ENCODE measurements at places on chromosomes 3 and 15. TPM values are rescaled to one million over a fixed set of nuclear protein-coding genes. Genes with fewer than 3 reads are reported as not detected.

GRCh38 chr3:186386883-186387560, 25.0 kb upstream of the DGKG start:
- DNase-seq, result no peak

The TM6SF1 gene
- 1.2 TPM for polyA plus RNA-seq

DNA sequence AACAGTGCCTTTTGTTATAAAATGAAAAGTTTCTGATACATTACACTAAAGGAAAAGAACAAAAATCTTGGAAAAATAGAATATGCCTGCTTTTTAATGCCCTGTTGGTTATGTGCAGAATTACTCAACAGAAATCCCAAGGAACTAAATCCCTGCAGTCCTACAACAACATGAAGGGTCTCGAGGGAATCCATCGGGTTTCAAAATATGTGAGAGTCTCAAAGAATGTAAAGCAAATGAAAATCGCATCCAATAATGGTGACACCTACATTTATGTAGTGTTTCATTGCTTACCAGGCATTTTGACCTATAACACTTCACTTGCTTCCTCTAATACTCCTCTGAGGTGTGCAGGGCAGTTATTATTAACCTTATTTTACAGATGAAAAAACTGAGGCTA, 411.3 kb downstream of the FOXP1 start:
- no peak for DNase-seq

The CMTM8 gene
- 10.9 TPM for polyA plus RNA-seq

DNA sequence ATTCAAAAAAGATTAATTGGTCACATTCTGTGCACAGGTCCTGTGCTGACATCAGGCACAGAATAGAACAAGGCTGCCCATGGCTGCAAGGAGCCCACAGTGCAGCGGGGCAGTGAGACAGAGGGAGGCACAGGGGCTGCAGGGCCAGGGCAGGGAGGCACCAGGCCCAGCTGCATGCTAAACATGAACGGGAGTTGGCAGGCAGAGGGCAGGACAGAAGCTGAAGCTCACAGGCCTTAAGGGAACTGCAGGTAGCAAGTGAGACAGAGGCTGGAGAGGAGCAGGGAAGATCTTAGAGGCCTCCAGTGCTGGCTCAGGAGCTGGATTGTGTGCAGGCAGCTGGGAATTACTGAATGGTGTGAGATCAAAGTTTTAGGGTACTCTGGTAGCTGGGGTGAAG, 26.2 kb downstream of the IDH3A start:
- DNase-seq, result no peak

DNA sequence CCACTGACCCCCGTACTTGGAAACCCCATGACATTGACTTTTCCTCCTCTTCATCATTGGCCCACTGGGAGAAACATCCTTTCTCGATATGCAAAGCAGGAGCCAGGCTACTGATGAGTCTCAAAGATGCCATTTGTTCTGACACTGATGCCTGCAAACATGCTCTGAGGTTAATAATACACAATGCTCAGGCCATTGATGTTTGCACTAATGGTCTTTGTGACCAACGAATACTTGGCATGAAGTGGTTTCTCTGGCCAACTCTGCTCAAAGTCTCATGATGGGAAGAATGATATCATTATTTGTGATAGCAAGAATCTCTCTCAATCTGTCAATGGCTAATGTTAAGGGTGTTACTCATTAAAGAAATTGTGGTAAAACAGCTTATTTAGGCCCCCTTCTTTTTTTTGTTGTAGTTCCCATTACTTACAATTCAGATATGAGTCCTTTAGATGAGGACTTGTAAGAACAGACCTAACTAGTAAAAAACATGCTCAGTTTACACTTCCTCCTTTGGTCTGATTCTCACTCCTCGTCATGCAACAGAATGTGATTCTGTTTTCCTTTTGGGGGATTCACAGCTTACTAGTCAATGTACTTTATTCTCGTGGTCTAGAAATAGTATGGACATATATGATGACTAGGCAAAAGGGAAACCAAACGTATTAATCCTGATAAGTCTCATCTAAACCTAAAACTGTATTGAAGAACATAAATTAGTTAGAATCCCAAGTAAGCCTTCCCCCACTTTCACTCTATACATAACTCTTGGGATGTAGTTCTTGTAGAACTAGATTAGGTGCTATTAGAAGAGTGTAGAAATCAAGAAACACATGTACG, 488.8 kb upstream of the DPPA4 start:
- DNase-seq, result no peak

- no peak for DNase-seq
Measured at GRCh38 chr3:67346081-67346480, 308.3 kb downstream of the SUCLG2 start.

- DNase-seq, result no peak
Measured at GRCh38 chr15:69648775-69649735, 196.4 kb downstream of the RPLP1 start.

- no peak for DNase-seq
Measured at GRCh38 chr3:187291001-187291511, 481 bp downstream of the MASP1 start.

GRCh38 chr3:37739579-37740290, 121.9 kb upstream of the CTDSPL start:
- peak; percentile 37 for DNase-seq

The HGD gene
- 100 TPM for polyA plus RNA-seq

GRCh38 chr3:24339266-24339825, 155.3 kb downstream of the THRB start:
- no peak for DNase-seq

The FBXO40 gene
- polyA plus RNA-seq, result not detected

The NEK10 gene
- polyA plus RNA-seq, result 2.0 TPM

DNA sequence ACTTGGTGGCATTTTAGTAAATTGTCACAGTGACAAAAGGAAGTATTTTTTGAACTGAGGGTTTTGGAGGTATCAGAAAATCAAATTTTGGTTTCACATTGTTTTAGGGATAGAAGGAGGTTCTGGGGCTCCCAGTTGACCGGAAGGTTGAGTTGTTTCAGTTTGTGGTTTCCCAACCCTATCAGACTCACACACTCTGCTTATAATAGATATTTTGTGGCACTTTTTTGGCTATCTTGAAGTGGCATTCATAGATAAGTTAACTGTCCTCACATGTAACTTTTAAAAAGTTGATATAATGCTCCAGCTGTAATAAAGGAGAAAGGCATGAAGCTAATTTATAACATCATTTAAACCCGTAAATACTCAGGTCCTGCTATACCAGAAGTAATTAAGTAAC, 12.8 kb downstream of the ARMC8 start:
- no peak for DNase-seq

DNA sequence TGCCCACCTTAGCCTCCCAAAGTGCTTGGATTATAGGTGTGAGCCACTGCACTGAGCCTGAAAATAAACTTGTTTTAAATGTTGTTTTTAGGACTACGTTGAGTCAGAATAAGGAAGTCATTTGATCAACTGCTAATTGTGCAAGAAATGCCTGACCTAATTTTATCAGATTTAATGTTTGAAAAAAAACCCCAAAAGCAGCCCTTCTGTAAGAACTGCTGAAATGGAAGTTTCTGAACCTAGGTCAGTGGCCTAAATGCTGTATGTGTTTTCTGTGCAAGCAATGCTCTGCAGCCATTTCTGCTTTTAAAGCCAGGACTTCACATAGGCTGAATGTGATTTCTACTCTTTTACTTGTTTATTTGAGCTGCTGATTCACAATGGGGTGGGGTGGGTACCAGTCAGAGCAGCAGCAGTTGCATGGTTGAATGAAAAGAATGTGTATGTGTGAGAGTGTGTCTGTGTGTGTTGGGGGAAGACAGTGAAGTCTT, 6.6 kb downstream of the GPX1 start:
- no peak for DNase-seq

- DNase-seq, result no peak
Measured at GRCh38 chr15:78255421-78256043, 8.8 kb upstream of the DNAJA4 start.

DNA sequence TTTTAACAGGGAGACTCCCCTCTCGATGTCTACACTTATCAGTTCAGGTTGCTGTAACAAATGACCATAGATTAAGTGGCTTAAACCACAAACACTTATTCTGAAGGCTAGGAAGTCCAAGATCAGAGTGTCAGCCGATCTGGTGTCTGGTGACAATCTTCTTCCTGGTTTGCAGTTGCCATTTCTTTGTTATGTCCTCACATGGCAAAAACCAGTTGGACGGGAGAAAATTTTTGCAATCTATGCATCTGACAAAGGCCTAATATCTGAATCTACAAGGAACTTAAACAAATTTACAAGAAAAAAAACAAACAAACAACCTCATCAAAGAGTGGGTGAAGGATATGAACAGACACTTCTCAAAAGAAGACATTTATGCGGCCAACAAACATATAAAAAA, 116.9 kb upstream of the FOXB1 start:
- DNase-seq, result no peak

The C15orf62 gene
- 5.2 TPM for polyA plus RNA-seq

DNA sequence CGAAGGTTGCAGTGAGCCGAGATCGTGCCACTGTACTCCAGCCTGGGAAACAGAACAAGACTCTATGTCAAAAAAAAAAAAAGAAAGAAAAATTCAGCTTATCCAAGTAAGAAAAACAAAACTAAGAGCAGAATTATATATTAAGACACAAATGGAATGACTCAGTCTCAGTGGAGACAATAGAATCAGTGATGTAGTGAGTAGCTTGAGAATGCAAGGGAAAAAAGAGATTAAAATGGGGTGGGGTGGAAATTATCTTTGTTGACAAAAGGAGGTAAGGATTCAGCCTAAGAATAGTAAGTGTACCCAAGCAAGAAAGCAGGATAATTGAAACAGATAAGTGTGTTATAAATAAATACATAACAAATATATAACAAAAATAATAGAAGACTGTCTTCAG, 70.7 kb downstream of the BLM start:
- DNase-seq, result no peak

The ACKR2 gene
- 2.0 TPM for polyA plus RNA-seq

- DNase-seq, result no peak
Measured at GRCh38 chr15:90681056-90681455, 36.1 kb upstream of the BLM start.

DNA sequence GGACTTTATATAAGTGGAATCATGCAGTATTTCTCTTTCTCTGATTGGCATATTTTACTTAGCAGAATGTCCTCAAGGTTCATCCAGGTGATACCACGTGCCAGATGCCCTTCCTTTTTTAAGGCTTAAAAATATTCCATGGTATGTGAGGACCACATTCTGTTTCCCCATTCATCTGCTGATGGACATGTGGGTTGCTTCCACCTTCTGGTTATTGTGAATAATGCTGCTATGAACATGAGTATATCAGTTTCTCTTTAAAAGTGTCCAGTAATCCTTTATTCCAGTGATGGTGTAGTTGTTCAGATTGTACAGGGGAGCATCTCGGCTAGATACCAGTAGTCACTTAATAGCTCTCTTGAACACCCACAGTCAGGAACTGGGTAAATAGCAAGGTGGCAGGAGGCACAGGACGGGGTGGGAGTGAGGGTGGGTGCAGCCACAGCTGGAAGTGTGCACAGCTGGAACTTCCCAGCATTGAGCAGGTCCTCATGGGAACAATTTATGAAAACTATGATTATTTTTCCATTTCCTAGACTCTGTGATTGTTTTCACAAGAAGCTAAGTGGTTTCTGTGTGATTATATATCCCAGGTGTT, 50.3 kb upstream of the ATG7 start:
- DNase-seq, result no peak

GRCh38 chr3:107407355-107407754, 30.1 kb downstream of the CCDC54 start:
- DNase-seq, result no peak

- DNase-seq, result no peak
Measured at GRCh38 chr3:130565224-130565623, 48.2 kb downstream of the COL6A6 start.

The DUOXA2 gene
- polyA plus RNA-seq, result not detected

DNA sequence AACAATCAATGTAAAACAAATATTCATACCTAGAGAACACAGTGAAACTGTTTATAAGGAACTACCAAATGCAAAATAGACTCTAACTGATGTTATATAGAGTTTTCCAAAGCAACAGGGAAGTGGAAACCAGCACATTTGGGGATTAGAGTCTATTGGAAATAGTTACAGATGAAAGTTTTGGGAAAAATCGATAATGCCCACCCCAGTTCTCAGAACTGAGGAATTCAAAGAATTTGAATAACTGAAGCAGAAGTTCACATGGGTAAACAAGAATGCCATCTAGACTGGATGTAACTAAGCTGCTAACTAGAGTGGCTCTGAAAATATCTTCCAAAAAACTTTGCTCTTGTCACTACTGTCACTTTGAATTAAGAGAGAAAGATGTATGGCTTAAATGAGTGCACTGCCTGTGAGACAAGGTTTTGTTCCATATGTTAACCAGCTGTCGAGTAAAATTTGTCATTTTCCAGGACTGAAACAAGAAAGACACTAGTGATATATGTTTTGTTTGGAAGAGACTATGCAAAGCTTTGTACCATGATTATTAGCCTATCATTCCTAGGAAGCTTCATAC, 9.2 kb upstream of the DENND4A start:
- no peak for DNase-seq

DNA sequence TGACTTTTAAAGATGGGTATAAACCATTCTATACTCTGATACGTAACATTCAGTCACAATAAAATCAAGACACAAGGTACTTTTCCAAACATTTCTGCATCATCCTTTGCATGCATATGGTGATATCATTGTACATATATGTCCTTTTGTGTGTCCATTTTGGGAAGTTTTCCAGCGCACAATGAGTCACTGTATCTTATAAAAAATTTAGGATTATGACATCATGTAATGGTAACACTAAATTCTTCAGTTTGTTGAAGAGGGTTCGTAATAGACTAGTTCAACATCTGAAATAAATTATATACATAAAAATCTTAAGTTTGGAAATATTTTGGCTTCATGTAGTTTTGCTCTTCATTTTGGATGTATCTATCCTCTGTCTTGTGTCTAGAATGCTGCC, 480.9 kb downstream of the ROBO1 start:
- DNase-seq, result no peak

GRCh38 chr3:158702815-158703481, 29.3 kb downstream of the RARRES1 start:
- DNase-seq, result no peak

DNA sequence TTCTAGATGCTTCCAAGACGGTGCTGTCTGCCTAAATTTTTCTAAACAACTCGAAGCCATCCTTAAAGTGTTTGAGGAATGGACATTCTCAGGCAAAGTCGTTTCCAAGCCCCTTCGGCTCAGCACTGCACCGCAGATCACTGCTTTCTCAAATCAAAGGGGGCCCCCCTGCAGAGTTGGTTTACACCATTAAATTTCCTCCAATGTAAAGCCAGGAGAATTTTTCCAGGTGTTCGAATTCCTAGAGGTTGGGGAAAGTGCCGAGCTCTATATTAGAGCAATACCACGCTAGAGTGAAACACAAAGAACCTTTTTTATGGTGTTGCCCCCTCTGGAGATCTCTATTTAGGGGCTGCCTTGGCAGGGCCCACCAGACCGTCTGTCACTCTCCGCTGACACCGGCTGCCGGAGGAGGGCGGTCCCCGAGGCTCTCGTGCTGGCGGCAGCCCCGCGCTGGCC, 277.9 kb upstream of the NR2F2 start:
- no peak for DNase-seq

DNA sequence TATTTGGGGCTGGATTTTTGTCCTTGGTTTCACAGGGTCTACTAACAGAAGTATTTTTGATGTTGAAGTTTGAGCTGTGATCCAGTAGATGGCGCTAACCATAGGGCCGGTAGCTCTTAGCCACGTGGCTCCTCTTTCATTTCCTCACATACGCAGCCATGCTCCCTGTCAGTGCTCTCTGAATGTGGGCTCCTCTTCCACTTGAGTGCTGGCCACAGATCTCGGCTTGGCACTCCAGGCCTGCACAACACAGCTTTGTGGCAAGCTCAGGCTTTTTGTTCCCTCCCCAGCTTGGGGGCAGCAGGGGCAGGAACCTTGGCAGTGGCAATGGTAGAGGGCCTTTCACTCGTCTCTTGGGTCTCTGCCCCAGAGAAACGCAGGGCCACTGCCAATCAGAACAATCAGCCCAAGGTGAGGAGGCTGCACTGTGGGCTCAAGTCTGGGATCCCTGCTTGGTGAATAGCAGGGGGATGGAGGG, 18.6 kb upstream of the DNAAF4 start:
- DNase-seq, result no peak

All from renal cortex interstitium (tissue), 15 donors.